ENCODE measurements at places on chromosomes 5 and 9.

DNA sequence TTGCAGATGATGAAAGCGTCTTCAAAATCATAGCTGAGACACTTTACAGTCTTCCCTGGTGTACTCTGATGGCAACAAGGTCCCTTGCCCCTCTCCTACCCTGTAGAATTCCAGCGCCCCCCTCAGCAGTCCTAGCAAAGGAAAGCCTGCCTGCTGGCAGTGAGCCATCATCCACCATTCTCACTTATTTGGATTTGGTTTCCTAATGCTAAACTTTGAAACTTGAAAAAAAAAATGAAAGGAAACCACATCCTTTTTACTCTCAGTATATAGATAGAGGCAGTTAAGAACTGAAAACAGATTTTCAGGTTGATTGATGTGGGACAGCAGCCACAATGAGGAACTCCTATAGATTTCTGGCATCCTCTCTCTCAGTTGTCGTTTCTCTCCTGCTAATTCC lies at the start of gene GZMA:
GZMA (plus strand) TSS at position 299 of the 400 bp plus-strand sequence; CDS start at position 336, 37 bp downstream.
- DNase-seq = no peak

GRCh38 chr5:153485641-153486040 lies 4.8 kb upstream of the GRIA1 start:
- DNase-seq = no peak

DNA sequence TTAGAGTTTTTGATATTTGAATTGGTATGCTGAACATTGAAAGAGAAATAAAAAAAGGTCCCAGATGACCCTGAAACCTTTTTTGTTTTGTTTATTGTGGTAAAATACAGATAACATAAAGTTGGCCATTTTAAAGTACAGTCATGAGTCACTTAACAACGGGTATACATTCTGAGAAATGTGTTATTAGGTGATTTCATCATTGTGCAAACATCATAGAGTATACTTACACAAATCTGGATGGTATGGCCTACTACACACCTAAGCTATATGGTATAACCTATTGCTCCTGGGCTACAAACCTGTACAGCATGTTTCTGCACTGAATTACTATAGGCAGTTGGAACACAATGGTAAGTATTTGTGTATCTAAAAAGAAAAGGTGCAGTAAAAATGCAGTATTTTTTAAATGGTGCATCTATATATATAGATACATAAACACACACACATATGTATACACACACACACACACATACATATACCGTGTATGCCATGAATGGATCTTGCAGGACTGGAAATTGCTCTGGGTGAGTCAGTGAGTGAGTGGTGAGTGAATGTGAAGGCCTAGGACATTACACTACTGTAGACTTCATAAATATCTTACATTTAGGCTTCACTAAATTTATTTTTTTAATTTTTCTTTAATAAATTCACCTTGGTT lies 31.0 kb downstream of the TTC1 start:
- peak; percentile 29 for DNase-seq

- DNase-seq = peak; percentile 88
Observed at GRCh38 chr9:129983891-129984290, 59.1 kb downstream of the FNBP1 start.

- DNase-seq = peak; percentile 42
Observed at GRCh38 chr5:133205204-133205603, 153.4 kb downstream of the HSPA4 start.

All from fibroblast of the aortic adventitia (primary cell).